Stimulated activated CD4-positive, alpha-beta T cell treated with anti-CD3 and anti-CD28 coated beads, Interleukin-12 subunit alpha, Interleukin-12 subunit beta, amount 100 ng/mL, for 48 hours (primary cell): ENCODE measurements at places on chromosomes 5 and 9.

DNA sequence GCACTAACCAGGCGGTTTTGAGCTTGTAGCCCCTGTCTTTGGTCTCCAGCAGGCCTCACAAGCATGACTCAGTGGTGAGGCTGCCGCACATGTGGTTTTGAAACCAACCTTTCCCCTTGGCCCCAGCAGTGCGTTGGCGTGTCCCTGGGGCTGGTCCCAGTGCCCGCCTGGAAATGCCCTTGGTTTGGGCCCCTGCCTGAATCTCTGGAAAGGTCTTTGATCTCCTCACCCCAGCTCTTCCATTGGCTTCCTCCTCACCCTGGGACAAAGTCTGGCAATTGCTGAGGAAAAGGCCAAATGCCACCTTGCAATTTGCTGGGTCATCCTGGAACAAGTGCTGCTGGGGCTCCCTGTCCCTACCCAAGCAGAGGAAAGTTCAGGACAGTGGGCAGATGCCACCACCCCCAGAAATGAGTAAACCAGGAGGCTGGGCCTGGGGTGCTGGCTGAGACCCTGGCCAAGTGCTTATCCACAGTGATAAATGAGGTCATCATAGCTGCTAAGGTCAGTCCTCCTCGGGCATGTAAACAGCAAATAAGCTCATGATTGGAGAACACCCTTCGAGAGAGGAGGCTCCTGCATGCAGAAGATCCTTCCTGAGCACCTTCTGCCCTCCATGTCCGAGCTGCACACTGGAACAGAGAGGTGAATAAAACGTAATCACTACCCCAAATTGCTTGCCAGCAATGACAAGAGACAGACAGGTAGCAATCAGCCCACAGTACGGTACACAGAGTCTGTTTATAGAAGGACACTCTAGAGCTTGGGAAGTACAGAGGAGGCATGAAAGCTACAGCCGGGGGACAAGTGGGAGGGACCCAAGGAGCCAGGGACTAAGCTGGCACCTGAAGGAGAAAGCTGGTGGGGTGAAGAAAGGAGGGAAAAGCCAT is 98.9 kb upstream of the CPEB4 start:
- DNase-seq, result no peak

DNA sequence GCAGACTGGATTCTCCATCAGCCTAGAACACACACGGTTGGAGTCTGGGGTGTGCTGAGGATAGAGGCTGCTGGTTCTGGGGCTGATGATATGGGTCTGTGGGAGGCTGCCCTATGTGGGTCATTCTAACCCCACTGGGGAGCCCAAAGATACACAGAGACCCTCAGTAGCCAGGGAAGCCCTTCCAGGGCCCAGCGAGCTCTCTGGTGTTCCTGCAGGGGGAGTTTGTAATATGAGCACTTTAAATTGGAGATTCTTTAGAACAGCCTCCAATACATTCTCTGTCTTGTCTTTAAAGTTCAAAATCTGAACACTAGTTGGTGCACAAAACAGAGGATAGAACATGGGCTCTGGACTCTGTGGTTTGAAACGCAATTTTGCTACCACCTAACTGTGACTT is 2.4 kb downstream of the ACTL7A start:
- no peak for DNase-seq

DNA sequence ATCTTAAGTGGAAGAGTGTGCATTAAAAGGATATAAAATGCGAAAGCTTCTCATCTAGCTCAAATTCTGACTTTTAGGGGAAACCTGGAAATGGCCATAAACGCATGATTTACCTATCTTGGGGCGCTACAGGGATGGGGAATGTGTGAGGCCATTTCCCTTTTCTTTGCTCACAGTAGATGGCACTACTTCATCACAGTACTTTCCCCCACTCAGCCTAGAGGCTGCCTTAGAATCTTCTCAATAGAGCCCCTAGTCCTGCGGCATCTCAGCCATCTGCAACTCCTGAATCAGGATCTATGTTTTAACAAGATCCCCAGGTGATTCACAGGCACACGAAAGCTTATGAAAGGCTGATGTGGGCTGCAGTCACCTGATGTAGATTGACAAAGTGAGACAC is 110.8 kb downstream of the LHFPL2 start:
- no peak for DNase-seq

GRCh38 chr5:32147959-32148358 is 26.2 kb downstream of the GOLPH3 start:
- no peak for DNase-seq

GRCh38 chr9:90556897-90557675 is 85.5 kb downstream of the DIRAS2 start:
- no peak for DNase-seq

- no peak for DNase-seq
Observed at GRCh38 chr9:107008447-107008846, 145.5 kb downstream of the ZNF462 start.

GRCh38 chr5:44875661-44876605 is 67.2 kb downstream of the MRPS30 start:
- DNase-seq, result peak; percentile 29

GRCh38 chr5:157306692-157307471 is 41.0 kb downstream of the CYFIP2 start:
- DNase-seq, result no peak

DNA sequence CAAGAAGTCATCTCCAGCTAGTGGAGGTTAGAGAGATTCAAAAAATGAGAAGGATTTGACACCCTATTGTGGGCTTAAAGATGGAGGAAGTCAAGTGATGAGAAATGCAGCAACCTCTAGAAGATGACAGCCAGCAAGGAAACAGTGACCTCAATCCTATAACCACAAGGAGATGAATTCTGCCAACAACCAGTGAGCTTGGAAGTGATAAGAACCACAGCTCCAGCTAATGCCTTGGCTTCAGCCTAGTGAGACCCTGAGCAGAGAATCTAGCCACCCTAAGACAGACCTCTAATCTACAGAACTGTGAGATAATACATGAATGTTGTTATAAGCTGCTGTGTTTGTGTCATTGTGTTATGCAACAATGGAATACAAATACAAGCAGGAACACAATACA is 262.4 kb downstream of the GRIA1 start:
- no peak for DNase-seq

DNA sequence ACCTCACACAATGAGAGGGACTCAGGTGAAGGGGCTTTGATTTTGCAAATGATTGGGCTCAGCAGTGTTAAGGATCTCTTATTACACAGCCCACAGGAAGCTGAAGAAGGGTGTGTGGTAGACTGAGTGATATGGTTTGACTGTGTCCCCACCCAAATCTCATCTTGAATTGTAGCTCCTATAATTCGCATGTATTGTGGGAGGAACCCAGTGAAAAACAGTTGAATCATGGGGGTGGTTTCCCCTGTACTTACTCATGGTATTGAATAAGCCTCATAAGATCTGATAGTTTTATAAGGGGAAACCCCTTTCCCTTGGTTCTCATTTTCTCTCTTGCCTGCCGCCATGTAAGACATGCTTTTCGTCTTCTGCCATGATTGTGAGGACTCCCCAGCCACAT is 132.5 kb upstream of the FBXL7 start:
- no peak for DNase-seq

DNA sequence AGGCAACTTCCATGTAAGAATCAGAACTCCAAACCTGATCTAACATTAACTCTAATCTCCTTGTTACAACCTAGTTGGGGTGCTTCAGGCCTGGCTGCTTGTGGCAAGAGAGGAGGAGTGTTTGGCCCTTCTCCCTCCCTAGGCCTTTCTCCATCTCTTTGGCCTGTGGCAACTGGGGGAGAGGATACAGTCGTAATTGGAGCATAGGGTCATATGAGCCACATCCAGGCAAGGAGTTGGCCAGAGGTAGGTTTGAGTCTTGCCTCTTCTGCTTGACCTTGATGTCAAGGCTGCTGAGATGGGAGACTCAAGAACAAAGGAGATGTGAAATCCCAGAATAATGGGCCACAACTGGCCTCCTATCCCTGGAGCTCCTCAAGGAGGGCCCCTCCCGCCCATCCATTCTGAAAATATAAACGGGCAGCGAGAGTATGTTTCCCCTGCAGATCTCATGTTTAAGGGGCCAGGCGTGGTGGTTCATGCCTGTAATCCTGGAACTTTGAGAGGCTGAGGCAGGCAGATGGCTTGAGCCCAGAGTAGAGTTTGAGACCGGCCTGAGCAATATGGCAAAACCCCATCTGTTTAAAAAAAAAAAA is 59.3 kb upstream of the ANGPTL2 start:
- no peak for DNase-seq

- DNase-seq, result no peak
Observed at GRCh38 chr5:160479220-160479619, 57.6 kb downstream of the PTTG1 start.
